ENCODE measurements at places on chromosomes 1 and 21.

- DNase-seq: no peak
These were observed 1201.9 kb downstream of the BRINP3 start for GRCh38 chr1:189275796-189276195.

- no peak for DNase-seq
These were observed 17.0 kb upstream of the SUCO start for GRCh38 chr1:172515927-172516326.

GRCh38 chr1:118147522-118147921, 37.5 kb downstream of the SPAG17 start:
- DNase-seq: peak; percentile 77

DNA sequence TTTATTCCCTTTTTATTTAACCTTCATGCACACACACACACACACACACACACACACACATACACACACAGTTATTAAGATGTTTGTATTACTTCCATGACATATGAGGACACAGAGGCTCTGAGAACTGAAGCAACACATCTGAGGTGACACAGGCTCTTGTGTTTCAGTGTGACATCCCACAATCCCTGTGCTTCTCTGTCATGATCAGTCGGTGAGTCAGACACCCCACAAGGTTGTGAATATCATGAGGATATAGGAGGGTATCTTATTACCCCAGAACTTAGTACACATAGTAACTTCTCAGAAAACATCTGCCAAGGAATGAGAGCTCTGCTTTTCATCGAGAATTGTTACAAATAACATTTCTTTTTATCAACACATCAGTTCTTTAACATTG, 459.3 kb downstream of the PLPP3 start:
- peak; percentile 56 for DNase-seq

- no peak for DNase-seq
These were observed 9.0 kb downstream of the TSACC start for GRCh38 chr1:156347331-156347730.

Data from kidney tubule cell (primary cell).